ENCODE measurements at places on chromosomes 3 and 15.

- DNase-seq: no peak
These were observed 51.5 kb upstream of the CHST2 start for GRCh38 chr3:143068059-143068458.

- DNase-seq: no peak
These were observed 6.3 kb downstream of the ATP13A4 start for GRCh38 chr3:193548406-193548805.

DNA sequence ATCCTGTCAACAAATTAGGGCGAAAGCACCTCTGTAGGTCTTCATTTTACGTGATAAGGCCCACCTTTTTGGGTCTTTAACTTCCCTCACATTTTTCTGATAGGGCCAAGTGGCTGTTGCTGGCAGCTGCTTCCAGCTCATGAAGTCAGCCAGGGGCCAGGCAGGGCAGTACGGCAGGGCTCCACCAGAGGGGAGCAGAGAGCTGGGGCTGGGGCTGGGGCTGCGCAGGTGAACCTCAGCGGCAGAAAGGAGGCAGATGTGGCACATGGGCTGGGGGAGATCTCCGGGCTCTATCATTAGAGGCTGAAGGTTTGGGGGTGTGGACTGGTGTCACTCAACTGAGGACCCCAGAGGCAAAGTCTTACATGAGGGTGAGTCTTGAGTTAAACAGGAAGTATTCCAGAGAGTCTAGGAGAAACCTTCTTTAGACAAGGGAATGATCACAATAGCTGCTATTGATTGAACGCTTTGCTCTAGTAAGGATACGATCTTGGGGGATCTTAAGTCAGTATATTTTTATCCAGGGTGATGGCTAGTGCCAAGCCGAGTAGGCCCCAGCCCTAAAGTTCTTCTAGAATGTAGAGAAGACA lies 62.8 kb upstream of the MEX3B start:
- no peak for DNase-seq

DNA sequence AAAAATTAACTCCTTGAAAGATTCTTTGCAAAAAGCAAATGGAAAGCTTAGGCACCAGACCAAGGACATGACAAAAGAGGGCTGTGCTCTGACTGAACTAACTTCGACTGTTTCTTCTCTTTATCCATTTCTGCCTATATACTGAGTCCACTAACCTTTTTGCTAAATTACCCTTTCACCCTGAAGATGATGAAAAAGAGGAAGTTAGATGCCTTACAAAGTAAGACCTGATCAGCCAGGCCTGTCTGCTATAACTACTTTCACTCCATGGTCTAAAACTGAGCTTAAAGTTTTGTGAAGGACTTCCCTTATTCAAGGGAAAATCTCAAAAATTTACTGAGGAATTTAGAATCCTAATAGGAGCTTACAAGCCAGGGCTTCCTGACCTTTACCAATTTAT lies 6.2 kb upstream of the IGSF10 start:
- DNase-seq: no peak

- DNase-seq: no peak
These were observed 15.4 kb downstream of the IGSF10 start for GRCh38 chr3:151445273-151446001.

Measured in muscle of arm (tissue), 14 donors.